ENCODE measurements at places on chromosomes 5 and 9.
A peak's percentile ranks its signal among the peaks of the same experiment; 100 is the strongest.

- no peak for DNase-seq
Observed at GRCh38 chr9:36399980-36400331, at the start of gene RNF38. RNF38 (minus strand) TSS chr9:36400269; CDS start chr9:36400108, 161 bp downstream.

GRCh38 chr9:92760070-92760469 is 4.6 kb downstream of the BICD2 start:
- no peak for DNase-seq

DNA sequence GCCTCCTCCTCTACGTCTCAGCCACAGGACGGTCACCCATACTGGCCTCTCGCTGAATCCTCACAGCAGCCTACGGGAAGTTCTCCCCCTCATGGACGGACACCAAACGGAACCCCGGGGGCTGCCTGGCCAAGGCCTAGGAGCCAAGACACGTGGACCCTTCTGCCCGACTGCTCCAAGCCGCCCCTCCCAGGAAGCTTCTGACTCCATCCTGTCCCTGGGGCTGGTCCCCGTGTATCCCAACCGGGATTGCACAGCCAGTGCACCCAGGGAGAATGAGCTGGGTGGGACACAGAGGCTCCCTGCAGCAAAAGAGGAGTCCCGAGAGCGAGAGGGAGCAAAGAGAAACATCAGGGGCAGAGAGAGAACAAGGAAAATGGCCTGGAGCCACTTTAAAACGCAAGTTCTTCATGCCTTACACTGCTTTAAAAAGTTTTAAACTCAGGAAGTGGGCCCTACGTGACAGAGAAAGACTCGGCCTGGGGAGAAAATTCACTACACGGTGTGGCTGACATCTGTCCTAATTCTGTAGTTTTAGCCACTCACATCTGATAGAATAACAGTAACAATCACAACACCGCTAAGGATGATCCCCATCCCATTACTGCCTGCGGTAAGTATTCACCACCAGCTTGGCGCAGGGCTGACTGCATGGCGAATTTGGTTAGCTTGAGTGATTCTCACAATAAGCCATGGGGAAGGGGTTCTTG is 3.0 kb downstream of the FAM78A start:
- no peak for DNase-seq

DNA sequence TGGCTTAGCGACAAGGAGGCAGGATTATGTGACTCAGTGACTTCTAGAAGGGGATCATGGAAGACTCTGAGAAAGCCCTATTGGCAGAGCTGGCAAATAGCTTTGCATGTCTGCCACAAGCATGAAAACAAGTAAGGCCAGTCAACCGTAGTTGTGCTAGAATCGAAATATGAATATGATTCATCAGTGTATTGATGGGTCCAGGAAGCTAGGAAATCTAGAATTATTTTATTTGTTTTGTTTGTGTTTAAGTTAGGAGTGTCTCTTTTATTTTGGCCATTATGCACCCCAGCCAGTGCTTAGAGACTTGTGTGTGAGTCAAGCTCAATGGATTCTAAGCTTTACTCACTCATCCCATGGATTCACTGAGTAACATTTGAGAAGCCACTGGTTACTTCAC is 3.8 kb upstream of the ITGA2 start:
- DNase-seq: no peak

- DNase-seq: no peak
Observed at GRCh38 chr5:12865529-12865928, 961.3 kb upstream of the CTNND2 start.

- DNase-seq: peak; percentile 81
Observed at GRCh38 chr5:139752506-139753473, 42.8 kb upstream of the PSD2 start.

- DNase-seq: no peak
Observed at GRCh38 chr5:76292620-76293322, 110.3 kb upstream of the IQGAP2 start.

DNA sequence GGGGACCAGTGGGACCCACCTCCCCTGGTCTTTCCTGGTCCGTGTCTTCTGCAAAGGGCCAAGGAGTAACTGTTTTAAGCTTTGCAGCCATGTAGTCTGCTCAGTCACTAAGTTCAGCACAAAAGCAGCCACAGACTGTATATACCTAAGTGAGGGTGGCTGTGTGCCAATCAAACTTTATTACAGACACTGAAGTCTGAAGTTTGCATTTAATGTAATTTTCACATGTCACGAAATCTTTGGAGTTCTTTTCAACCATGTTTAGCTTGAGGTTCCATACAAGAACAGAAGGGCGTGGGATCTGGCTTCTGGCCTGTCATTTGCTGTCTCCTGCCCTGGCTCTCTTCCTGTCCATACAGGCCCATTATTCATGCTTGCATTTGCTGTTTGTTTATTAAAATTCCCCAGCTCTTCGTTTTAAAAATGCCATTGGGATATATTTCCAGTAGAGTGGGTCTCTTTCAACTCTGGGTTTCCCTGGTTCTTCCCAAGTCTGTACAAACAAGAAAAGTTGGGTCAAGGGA is 64.2 kb upstream of the ECM2 start:
- no peak for DNase-seq

GRCh38 chr9:101119206-101119819 is 90.8 kb downstream of the PLPPR1 start:
- peak; percentile 7 for DNase-seq

- no peak for DNase-seq
Observed at GRCh38 chr5:146068206-146068605, 37.2 kb downstream of the PLAC8L1 start.

DNA sequence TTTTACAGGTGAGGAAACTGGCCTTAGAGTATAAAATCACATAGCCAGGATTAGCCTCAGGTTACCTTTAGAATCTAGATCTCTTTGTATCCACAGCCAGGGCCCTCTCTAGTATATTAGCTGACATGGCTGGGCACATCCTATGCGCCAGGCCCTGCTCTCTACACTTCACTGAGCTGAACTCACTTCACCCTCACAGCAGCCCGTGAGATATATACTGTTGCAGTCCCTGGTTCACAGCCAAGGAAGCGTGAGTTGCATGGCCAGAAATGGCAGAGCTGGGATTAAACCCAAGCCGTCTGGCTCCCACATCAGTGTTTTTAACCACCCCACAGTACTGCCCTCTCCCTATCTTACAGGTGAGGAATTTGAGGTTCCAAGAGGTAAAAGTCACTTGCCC is 58.4 kb downstream of the DAB2IP start:
- DNase-seq: no peak

- peak; percentile 44 for DNase-seq
Observed at GRCh38 chr9:134554373-134555093, 87.1 kb upstream of the COL5A1 start.

GRCh38 chr5:36056422-36056821 is 10.3 kb downstream of the UGT3A2 start:
- no peak for DNase-seq

- peak; percentile 71 for DNase-seq
Observed at GRCh38 chr9:105157171-105157583, 87.3 kb upstream of the SLC44A1 start.

GRCh38 chr9:2800394-2801179 is 43.3 kb downstream of the PUM3 start:
- DNase-seq: no peak

GRCh38 chr5:58184910-58185309 is 275.0 kb downstream of the PLK2 start:
- peak; percentile 59 for DNase-seq

DNA sequence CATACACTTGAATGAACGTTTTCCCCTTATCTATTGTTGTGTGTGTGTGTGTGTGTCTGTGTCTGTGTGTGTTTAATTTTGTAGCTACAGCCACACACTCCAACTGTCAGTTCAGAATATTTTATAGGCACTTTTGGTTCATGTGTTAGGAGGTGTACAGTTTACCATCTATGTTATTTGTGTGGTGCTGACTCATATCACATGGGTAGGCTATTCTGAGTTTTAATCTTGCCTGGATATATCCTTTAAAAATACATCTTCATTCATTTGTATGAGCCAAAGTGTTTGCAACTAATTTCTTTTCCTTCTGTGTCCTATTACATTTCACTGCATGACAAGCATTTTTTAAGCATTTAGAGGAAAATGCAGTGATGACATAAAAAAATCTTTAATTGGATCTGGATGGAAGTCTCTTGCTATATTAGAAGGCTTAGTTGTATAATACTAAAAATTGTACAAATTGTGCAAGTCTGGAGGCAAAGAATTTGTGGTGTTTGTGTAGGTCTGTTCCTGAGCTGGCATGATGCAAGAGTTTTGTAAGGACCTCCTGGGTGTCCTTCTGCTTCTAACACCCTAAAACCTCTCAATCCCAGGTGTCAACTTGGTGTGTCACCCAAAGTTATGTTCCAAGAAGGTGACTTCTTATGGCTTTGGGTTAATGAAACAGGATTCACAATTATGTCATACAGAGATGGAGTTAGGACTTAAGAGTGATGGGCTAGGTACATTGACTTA is 52.4 kb upstream of the HMHB1 start:
- peak; percentile 41 for DNase-seq

GRCh38 chr9:655875-656274 is 185.6 kb upstream of the DMRT1 start:
- peak; percentile 7 for DNase-seq

DNA sequence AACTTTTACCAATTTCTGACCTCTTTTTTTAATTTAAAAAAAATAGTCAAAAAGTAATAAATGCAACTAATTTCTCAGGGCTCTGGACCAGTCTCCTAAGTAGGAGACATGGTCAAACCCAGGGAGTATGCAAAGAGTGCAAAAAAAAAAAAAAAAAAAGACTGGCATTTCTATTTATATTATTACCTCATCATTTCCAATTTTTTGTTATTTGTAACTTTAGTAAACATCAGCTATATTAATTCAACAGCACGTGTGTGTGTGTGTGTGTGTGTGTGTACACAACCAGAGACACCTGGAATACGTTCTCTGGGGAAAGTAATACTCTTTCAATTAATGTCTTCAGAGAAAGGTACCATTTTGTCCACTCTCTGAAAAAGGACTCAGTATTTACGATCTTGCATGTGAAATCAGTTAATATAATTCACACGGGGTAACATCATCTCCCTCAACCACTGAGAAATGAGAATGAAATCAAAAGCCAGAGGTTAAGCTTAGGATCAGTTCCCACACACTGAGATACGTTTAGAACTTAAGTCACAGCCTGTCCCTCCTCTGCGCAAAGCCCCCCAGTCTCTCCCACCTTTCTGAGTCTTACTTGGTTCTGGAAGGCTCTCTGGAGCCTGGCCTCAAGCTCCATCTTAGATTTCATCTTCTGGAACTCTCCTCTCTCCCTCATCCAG is 21.9 kb downstream of the ZNF608 start:
- no peak for DNase-seq

Data from fibroblast of skin of right quadriceps (primary cell).